ENCODE measurements at places on chromosomes 16 and 17.

DNA sequence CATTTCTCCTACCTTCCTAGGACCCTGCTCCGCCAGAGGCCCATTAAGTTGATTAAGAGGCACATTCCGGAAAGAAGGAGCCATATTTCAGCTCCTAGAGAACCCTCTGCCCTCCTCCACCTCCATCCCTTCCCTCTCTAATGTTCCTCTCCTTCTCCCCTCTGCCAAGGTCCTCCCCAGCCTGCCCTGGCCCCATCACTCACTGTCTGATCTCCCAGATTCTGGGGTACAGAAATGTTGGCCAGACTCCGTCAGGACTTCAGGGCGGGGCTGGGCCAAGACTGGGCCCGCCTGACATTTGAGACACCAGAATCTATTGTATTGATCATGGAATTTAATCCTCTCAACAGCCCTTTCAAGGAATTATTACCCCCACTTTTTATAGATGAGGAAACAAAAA lies 136.1 kb downstream of the TMEM132E start:
- no peak for DNase-seq

DNA sequence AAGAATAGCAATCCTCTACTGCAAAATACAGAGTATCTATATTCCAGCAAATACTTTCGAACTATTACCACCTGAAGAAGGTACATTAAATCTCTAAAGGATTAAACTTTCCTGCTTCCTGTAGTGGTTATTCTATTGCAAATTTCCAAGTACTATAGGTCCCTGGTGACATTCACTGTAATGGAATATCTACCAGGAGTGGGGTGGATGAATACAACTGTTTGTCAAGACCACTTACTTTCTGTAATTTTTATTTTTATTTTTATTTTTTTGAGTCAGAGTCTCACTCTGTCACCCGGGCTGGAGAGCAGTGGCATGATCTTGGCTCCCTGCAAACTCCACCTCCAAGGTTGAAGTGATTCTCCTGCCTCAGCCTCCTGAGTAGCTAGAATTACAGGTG lies 389.5 kb downstream of the TMEM114 start:
- DNase-seq, result no peak

GRCh38 chr16:17469741-17470181 lies 999 bp downstream of the XYLT1 start:
- no peak for DNase-seq

- no peak for DNase-seq
These were observed 11.1 kb upstream of the WFDC1 start for GRCh38 chr16:84283314-84284153.

DNA sequence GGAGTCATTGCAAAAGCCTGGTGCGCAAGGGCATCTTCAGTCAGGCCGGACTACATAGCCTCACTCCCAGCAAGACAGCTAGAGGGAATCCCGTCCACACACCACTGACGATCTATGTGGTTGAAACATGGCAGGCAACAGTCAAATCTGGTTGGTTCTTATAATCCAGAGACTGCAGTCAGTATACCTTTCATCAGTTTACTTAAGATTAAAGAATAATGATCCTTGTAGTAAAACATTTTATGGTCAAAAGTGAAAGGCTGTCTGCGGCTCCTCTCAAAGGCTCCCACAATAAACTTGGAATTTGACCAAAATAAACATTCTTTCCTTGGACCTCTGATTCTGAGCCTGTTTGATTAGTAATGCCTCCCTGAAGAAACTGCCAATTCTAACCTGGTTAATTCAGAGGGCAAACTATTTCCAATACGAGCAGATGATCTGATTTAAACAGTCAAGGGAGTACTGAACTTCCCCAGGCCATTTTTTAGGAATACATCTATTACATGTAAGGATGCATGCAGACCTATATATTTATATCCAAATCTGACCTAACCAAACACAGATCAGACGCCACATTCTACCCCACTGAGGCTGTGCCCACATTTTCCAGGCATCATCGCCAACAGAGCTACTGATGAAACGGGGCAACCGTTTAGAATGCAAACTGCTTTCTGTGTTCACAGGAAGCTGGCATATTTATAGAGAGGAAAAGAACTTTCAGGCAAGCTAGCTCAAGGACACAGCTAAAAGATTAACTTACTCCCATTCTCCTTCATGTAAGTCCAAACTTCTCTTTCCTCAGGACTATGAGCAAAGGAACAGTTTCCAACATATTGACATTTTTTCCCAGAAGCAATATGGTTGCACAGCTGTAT lies 15.3 kb upstream of the TXNDC11 start:
- no peak for DNase-seq

GRCh38 chr16:71492786-71493185 lies 3.7 kb upstream of the ZNF19 start:
- no peak for DNase-seq

GRCh38 chr17:3448059-3448665 lies 14.5 kb upstream of the OR1E2 start:
- DNase-seq, result no peak

GRCh38 chr17:10352893-10353292 lies 19.9 kb downstream of the MYH13 start:
- no peak for DNase-seq

- no peak for DNase-seq
These were observed 855 bp downstream of the TUFM start for GRCh38 chr16:28845293-28845692.

GRCh38 chr17:5055543-5055942 lies 20.3 kb upstream of the SLC52A1 start:
- DNase-seq, result no peak

- DNase-seq, result no peak
These were observed 10.8 kb downstream of the P2RX5 start for GRCh38 chr17:3685174-3685573.

GRCh38 chr16:870856-871561 lies 70.5 kb upstream of the GNG13 start:
- no peak for DNase-seq

- DNase-seq, result no peak
These were observed 44.4 kb upstream of the ATP2A3 start for GRCh38 chr17:4008441-4009185.

- DNase-seq, result no peak
These were observed 11.7 kb downstream of the TMEM238L start for GRCh38 chr17:10792151-10792550.

DNA sequence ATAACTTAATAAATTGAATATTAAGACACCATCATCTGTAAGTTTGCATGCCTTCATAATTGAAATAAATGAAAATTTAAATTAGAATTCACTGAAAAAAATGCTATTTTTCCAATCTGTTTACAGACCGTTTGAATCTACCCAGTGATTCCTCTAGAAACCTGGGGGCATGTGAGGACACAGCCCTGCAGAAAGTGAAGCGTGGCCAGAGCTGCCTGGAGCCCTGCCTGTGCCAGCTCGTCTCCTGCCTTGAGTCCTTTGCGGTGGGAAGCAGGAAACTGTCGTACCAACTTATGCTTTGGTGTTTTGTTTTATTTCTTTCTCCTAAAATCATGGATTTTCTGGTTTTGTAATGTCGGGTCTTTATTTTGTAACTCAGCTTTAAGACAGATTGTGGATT lies 67.8 kb upstream of the FA2H start:
- DNase-seq, result no peak

- DNase-seq, result no peak
These were observed 1280.3 kb downstream of the CDH8 start for GRCh38 chr16:60755907-60756306.

DNA sequence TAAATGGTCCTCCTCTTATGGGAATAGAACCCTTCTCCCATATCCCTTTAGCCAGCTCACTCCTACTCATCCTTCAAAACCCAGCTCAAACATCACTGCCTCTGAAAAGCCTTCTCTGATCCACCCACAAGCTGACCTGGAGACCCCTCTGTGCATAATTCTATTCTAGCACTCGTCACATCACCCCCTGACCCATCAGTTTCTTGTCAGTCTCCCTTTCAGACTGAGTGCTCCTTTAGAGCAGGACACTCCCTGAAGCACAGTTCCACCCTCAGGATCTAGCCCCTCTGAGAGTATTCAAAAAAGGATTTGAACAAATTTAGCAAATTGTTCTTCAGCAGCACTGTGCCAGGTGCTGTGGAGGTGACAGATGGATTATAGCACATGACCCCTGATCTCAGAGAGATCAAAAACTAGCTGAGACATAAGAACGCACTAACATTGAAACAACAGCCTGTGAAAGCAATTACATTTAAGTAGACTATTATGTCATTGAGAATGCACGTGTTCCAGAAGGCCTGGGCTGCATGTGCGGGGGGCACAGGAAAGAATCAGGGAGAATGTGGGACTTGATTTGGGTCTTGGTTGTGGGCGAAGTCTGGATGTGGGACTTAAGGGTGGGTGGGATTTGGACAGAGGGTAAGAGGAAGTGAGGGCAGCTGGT lies 43.5 kb downstream of the MRPS23 start:
- no peak for DNase-seq

DNA sequence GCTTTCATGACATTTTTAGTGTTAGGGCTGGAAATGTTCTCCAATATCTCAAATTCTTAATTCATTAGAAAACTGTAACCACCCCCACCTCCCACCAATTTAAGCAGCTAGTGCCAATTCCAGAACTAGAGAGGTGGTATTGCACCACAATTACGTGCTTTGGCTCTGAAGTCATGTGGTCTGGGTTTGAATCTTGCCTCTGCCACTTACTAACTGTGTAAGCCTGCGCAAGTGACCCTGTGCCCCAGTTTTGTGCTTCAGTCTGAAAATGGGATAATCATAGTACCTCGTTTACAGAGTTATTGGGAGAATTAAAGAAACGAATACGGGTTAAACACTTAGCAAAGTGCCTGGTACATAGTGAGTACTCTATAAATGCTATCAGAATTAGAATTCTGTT lies 14.2 kb upstream of the MPHOSPH6 start:
- DNase-seq, result no peak

GRCh38 chr17:802901-803881 lies 21.0 kb downstream of the MRM3 start:
- DNase-seq, result no peak

- DNase-seq, result no peak
These were observed 1.1 kb downstream of the SLC12A4 start for GRCh38 chr16:67967183-67967957.

DNA sequence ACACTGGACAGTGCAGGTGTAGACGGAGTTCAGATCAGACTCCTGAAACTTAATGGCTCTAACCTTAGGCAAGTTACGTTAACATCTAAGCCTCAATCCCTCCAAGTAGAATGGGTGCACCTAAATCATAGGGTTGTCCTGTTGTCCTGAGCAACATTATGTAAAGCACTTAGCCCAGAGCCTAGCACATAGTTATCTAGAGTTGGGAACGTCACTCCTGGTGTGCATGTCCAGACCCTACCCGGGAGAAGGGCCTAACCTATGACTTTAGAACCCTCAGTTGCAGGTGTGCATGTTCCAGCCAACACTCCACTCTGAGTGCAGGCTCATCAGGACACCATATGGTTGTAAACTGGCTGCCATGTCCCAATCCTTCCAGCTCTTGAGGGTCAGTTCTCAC lies 26.0 kb downstream of the LIG3 start:
- no peak for DNase-seq

Measured in cerebellar nuclear complex (tissue), 1 donor.